Suprapubic skin (tissue), 4 donors: ENCODE measurements at places on chromosomes 1 and 21. TPM values are rescaled to one million over a fixed set of nuclear protein-coding genes. Genes with fewer than 3 reads are reported as not detected.

The PLD5 gene
- total RNA-seq = not detected

The ZNF648 gene
- total RNA-seq = 0.23 TPM

The KLF17 gene
- total RNA-seq = not detected

The TNFRSF8 gene
- 1.2 TPM for total RNA-seq

The OR2G6 gene
- 0.10 TPM for total RNA-seq

The NBPF10 gene
- total RNA-seq = 3.6 TPM

The APCS gene
- total RNA-seq = not detected

GRCh38 chr1:53255031-53255430 is 16.7 kb upstream of the MAGOH start:
- H3K27ac ChIP-seq = no peak overlapping the region
- peaks cover 5% of the 10 kb centered on the region for H3K36me3 ChIP-seq
- DNase-seq = no peak
- H3K27me3 ChIP-seq = no peaks in the 10 kb centered on the region

DNA sequence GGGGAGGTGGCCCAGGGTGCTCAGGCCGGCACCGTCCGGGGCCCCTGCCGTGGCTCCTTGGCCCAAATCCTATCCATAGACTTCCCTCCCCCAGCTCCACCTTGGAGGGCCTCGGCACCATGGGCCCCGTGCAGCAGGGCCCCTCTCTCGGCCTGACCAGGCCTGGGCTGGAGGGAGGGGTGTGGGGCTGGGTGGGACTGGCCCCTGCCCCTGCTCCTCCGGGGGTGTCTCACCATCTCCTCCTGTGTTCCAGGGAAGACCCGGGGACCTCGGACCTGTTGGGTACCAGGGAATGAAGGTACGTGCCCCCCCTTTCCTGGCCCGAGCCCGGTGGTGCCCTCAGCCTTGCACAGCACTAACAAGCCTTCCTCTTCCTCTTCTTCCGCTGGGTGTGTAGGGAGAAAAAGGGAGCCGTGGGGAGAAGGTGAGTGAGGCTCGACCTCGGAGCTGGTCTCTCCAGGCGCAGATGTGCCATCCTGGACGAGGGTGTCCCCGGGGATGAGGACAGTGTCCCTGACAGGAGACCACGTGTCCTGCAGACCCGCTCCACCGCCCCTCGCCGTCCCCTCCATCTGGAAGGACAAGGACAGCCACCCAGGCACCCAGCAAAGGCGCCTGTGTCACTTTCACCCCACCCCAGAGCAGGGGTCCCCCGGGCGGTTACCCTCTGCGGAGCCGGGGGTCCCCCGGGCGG is 7.9 kb downstream of the COL6A1 start:
- peak; percentile 59 for DNase-seq
- no peak overlapping the region for H3K4me3 ChIP-seq
- H3K4me1 ChIP-seq = peaks cover 8% of the 10 kb centered on the region
- H3K27ac ChIP-seq = no peak overlapping the region
- H3K27me3 ChIP-seq = no peaks in the 10 kb centered on the region
- H3K36me3 ChIP-seq = peaks cover 66% of the 10 kb centered on the region

DNA sequence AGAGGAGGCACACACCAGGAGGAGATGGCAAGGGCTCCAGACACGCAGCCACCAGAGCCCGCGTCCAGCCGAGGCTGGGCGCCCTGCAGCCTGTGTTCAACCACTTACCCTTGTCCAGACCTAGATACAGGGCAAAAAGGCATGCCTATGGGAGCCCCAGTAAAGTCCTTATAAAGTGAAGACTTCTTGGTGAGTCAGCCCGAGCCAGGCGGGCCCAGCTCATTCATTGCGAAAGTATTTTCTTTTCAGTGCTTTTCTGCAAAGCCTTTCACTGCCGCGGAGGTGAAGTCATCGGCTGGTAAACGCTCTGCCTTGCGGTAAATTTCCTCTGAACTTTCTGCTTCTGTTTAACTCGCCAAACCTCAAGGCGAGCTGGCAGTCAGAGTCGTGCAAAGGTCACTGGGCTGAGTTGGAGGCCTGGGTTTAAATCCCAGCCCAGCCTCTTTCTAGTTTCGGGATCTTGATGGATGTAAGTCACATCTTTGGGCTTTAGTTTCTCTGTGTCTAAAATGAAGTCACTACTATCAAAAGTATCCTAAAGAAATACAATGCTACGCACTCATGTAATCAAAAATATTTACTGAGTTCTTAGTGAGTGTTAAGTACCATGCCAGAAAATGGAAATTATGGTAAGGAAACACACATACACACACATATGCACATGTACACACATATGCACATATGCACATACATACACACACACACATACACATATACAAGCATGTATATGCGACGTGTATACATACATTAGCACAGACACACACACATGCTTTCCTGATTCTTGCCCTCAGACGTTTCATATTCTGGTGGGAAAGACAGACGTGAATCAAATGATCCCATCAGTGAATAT is 54.7 kb upstream of the IFFO2 start:
- no peak overlapping the region for H3K4me3 ChIP-seq
- H3K27ac ChIP-seq = peak overlapping the region; percentile 70
- H3K27me3 ChIP-seq = no peaks in the 10 kb centered on the region
- peaks cover 26% of the 10 kb centered on the region for H3K4me1 ChIP-seq

DNA sequence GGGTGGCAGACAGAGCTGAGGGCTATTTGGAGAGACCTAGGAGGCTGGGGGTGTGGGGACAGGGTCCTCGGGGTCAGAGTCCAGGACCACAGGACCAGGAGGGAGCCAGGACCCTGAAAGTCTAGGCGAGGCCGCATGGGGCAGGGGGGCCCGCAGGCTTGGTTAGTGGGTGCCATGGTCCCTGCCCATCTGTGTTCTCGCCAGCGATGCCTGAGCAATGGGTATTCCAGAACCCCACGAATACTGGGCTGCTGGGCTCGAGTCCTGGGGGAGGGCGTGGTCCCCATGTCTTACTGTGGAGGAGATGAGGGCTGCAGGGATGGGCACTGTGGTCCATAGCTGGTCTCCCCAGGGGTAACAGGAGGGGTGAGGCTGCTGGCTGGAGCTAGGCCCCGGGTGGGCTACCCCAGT is 2.0 kb downstream of the KRTAP10-6 start:
- no peak for DNase-seq
- no peaks in the 10 kb centered on the region for H3K36me3 ChIP-seq
- peaks cover 44% of the 10 kb centered on the region for H3K27me3 ChIP-seq
- no peak overlapping the region for H3K27ac ChIP-seq

DNA sequence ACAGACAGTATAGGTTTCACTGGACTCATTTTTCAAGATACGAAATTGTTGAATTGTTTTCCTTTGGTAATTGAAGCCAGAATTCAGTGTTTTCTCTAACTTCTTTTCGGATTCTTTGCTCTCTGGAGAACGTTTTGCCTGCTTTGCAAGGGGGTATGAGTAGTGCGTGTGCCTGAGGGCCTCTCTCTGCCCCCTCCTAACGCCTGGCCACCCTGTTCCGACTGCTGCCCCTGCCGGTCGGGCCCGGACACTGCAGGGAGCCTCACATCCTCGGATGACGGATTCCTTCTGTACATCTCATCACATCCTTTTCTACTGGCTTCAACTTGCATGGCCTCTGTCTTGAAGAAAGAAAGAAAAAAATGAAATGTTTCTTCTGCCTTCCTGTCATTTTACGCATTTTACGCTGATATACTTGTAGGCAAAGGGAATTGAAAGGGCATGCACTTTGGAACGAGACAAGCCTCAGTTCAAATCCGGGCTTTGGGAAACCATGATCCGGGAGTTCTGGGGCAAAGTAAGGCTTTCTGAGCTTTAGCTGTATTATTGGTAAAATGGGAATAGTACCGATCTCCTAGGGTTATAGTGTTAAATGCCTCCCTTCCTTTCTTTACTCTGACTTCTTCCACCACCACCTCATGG is 65.1 kb downstream of the DISC1 start:
- no peaks in the 10 kb centered on the region for H3K36me3 ChIP-seq
- H3K27me3 ChIP-seq = no peaks in the 10 kb centered on the region
- no peak overlapping the region for H3K4me3 ChIP-seq
- DNase-seq = no peak
- H3K27ac ChIP-seq = no peak overlapping the region

GRCh38 chr1:162275622-162276175 is 101.0 kb downstream of the SPATA46 start:
- no peaks in the 10 kb centered on the region for H3K4me1 ChIP-seq
- no peak overlapping the region for H3K27ac ChIP-seq
- no peaks in the 10 kb centered on the region for H3K36me3 ChIP-seq
- H3K4me3 ChIP-seq = no peak overlapping the region

DNA sequence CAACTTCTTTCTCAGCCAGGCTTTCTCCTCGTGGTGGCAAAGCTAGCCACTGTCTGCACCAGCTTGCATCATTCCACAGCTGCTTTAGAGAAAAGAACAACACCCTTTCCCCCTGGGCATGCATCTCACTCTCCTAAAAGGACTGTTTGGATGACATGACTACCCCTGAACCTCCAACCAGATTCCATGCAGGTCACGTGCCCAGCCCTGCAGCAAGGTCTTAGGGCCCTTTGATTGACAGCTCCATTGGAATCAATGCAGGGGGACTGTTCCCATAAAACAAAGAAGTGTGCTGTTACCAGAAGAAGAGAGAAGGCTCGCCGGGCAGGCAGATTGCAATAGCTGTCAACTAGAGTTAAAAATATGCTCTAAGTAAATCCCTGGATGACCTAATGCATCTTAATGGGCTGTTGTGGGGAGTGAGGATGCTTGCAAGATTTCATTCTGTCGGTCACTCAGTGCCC is 24.4 kb downstream of the KCNA2 start:
- H3K4me3 ChIP-seq = no peak overlapping the region
- peak; percentile 21 for DNase-seq
- H3K4me1 ChIP-seq = peaks cover 5% of the 10 kb centered on the region

- no peak overlapping the region for H3K4me3 ChIP-seq
- H3K4me1 ChIP-seq = peaks cover 6% of the 10 kb centered on the region
- no peaks in the 10 kb centered on the region for H3K36me3 ChIP-seq
- H3K27me3 ChIP-seq = no peaks in the 10 kb centered on the region
Observed at GRCh38 chr1:198657550-198658064, 18.8 kb downstream of the PTPRC start.

DNA sequence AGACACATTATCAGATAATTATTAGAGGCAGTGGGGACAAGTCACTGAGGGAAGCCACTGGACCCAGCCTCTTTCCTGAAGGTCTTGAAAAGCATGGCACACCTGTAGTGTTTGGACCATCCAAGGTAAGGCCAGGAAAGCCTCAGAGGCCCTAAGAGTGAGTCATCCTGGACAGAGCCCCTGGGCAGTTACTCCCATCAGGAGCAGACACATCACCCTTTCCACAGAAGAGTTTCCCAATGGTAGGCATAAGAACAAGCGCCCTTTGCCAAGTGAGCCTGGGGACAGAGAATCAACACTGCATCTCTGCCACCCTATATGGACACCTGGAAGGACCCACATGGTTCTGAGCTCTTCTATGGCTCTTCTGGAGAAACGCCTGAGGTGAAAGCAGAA is 136.0 kb downstream of the PLXNA2 start:
- no peak overlapping the region for H3K4me3 ChIP-seq
- H3K27ac ChIP-seq = no peak overlapping the region
- no peaks in the 10 kb centered on the region for H3K4me1 ChIP-seq
- H3K27me3 ChIP-seq = no peaks in the 10 kb centered on the region
- no peak for DNase-seq
- no peaks in the 10 kb centered on the region for H3K36me3 ChIP-seq

GRCh38 chr1:232974971-232975370 is 24.6 kb downstream of the NTPCR start:
- peaks cover 48% of the 10 kb centered on the region for H3K36me3 ChIP-seq
- H3K27me3 ChIP-seq = no peaks in the 10 kb centered on the region
- no peak overlapping the region for H3K27ac ChIP-seq

- H3K27ac ChIP-seq = no peak overlapping the region
- peaks cover 17% of the 10 kb centered on the region for H3K4me1 ChIP-seq
- DNase-seq = no peak
Observed at GRCh38 chr1:12521096-12521495, 96.9 kb downstream of the DHRS3 start.
